Right ventricle myocardium superior (tissue), 1 donor: ENCODE measurements at places on chromosomes 1 and 21. TPM values are rescaled to one million over a fixed set of nuclear protein-coding genes. Genes with fewer than 3 reads are reported as not detected.

Gene MMEL1
- total RNA-seq: 0.48 TPM

Gene AADACL3
- not detected for total RNA-seq

Gene LIN28A
- not detected for total RNA-seq

Gene CCDC27
- not detected for total RNA-seq

Gene LPAR3
- total RNA-seq: 16.9 TPM

Gene ACTA1
- total RNA-seq: 577 TPM

Gene AK5
- total RNA-seq: 0.38 TPM

Gene CFAP45
- 1.2 TPM for total RNA-seq

Gene SPRR1B
- total RNA-seq: not detected

Gene CLDN8
- total RNA-seq: not detected

Gene FALEC
- not detected for total RNA-seq

Gene WDR64
- total RNA-seq: not detected

Gene PLPPR4
- total RNA-seq: 0.11 TPM
